ENCODE measurements at places on chromosomes 13 and 19.

DNA sequence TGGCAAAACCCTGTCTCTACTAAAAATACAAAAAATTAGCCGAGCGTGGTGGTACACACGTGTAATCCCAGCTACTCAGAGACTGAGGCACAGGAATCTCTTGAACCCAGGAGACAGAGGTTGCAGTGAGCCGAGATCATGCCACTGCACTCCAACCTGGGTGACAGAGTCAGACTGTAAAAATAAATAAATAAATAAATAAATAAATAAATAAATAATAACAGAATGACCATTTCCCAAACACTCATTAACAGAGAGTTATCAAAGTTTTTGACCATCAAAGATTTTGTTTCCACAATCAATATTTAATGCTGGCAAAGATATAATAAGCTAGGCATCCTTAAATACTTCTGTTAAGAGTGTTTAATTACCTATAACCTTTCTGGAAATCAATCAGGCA, 299.4 kb downstream of the KCTD12 start:
- no peak for DNase-seq

- DNase-seq: no peak
Observed at GRCh38 chr13:114112826-114113322, 19.5 kb downstream of the RASA3 start.

DNA sequence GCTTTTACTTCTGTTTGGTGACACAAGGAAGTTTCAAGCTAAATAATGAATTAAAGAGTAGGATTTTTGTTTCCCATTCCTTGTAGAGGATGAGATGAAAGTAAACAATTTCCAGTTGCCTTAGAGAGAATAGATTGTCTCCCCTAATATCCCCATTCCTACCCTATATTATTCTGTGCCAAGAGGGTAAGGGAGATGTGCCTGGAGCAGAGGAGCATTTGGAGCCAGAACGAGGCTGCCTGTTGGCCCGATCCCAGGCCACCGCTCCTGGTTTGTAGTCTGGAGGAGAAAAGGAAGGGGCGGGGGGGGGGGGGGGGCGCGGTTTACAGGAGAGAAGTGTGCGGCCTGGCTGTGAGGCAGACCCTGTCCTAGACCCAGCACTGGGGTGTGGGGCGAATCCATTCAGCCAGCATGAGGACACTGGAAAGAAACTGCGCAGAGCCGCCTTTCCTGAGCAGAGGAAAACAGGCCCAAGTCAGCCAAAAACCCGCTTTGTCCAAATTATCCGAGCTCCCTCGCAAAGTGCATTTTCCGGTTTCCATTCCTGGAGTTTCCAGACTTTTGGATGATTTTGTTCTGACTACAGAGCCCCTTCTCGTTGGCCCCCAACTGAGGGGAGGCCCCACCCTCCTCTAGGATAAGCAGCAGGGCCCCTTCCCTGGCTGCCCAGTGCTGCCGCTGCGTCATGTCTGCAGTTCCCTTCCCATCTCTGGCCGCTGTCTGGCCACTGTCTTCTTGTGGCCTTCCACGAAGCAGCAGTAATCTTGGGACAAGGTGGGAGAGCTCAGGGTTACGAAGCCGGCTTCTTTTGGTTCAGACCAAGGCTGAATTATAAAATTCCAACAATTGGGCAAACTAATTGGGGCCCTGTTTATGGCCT, 23.0 kb downstream of the NFIX start:
- peak; percentile 81 for DNase-seq

- no peak for DNase-seq
Observed at GRCh38 chr19:12314553-12314952, 18.9 kb downstream of the ZNF563 start.

DNA sequence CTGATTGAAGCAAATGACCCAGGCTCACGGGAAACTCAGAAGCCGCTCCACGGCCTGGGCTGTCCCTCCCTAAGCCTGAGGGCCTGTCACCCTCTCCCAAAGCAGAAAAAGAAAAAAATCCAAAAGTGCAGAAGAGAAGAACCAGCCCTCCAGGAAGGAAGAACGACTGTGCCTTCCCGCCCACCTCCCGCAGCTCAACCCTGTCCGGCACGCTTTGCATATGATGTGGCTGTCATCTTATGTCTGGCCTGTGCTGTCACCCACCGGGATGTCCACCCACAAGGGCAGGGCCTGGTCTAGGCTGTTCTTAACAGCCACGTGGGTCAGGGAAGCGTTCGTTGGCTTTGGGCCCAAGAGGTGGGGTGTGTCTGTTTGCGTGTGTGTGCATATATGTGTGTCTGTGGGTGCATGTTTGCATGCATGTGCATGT, 13.7 kb downstream of the ZBTB7A start:
- no peak for DNase-seq

DNA sequence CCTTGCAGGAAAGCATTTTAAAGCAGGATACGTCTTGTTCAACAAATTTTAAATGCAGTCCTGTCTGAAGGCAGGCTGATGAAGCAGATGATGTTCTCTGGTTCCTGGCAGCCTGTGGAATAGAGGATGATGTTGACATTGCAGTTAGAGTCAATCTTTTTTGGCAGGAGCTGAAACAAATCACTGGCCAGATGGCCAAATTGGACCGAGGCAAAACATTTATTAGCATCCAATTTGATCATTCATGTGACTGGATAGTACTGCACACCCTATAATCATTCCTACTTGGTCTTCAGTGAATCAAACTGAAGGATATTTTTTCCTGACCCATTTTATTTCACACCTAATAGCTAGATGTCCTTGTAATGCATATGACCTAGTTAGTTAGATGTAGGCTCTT, 172.2 kb upstream of the SLC10A2 start:
- DNase-seq: no peak

DNA sequence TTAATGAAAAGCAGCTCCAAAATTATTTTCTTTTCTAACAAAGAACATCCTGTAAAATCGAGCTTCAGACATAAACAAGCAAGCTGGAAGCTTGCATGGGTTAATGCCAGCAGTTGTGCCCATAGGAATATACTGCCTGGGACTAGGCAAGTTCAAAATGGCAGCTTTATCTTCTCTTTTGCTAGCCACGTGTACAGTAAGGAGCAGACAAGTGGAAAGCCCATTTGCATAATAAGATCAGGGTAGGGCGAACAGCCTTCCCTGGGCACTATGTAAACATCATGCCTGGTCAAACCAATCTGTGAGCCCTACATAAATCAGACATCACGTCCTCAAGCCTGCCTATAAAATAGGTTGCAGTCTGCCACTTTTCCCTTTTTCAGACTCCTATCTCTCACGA, 489.7 kb downstream of the RFC3 start:
- no peak for DNase-seq

- DNase-seq: no peak
Observed at GRCh38 chr13:47621931-47622330, 379.1 kb downstream of the SUCLA2 start.

- peak; percentile 30 for DNase-seq
Observed at GRCh38 chr13:42211704-42212464, 60.1 kb upstream of the AKAP11 start.

- DNase-seq: no peak
Observed at GRCh38 chr19:48353677-48354076, 10.1 kb downstream of the TMEM143 start.

- DNase-seq: no peak
Observed at GRCh38 chr19:16441661-16442162, 30.1 kb downstream of the EPS15L1 start.

GRCh38 chr13:107211073-107211472, 643.1 kb upstream of the ARGLU1 start:
- DNase-seq: peak; percentile 87

- no peak for DNase-seq
Observed at GRCh38 chr19:17969096-17969792, 2.3 kb downstream of the KCNN1 start.

DNA sequence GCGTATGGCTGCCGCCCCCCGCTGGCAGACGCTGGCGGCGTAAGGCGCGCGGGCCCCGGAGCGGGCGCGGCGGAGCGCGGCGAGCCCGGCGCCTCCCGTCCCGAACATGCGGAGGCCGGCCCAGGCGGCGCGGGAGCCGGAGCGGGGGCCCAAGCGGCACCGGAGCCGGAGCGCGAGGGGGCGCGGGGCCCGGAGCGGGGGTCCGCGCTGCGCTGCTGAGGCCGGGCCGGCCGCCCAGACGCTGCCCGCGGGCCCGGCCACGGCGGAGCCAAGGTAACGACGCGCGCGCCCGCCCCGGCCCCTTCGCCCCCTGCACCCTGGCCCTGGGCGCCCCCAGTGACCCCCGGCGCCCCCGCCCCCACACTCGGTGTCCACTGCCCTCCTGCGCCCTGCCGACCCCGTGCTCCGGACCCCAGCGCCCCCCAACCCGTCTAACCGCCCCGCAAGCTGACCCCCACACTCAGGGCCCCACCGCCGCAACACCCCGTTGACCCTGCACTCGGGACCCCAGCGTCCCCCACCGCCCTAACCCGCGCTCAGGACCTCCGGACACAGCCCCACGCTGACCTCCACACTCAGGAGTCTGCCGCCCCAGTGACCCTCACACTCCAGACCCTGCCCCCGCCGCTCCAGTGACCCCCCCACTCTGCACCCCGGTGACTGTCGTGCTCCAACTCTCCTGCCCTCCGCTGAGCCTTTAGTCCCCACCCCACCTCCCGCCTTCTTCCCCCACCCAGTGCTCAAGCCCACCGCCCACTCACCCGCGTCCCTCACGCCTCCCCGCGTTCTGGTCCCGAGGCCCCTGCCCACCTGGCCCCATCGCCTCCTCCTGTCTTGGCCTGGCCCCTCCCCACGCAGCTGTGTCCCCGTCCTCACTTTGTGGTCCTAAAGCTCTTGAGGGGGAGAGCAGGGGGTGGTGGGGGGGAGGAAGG, at the start of gene CSNK1G2:
TSS of gene CSNK1G2 (plus strand) at position 27 of the 932 bp plus-strand sequence. CDS start 28,601 bp downstream, outside the sequence.
- DNase-seq: no peak

DNA sequence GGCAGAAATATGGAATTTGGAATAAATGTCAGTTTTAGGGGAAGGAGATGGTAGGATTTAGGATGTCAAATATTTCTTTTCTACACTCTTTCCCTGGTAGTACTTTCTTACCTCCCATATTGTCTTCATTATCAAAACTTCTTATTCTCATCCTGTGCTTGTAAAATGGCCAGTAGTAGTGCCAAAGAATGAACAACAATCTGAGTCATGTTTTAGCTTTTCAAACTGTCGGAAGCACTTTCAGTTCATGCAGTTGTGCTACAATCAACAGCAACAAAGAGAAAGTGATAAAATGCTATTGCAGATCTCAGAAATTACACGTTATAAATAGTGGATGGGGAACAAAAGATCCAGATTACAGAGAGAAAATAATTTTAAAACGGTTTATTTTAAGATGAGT, 193.7 kb upstream of the RXFP2 start:
- DNase-seq: peak; percentile 20

DNA sequence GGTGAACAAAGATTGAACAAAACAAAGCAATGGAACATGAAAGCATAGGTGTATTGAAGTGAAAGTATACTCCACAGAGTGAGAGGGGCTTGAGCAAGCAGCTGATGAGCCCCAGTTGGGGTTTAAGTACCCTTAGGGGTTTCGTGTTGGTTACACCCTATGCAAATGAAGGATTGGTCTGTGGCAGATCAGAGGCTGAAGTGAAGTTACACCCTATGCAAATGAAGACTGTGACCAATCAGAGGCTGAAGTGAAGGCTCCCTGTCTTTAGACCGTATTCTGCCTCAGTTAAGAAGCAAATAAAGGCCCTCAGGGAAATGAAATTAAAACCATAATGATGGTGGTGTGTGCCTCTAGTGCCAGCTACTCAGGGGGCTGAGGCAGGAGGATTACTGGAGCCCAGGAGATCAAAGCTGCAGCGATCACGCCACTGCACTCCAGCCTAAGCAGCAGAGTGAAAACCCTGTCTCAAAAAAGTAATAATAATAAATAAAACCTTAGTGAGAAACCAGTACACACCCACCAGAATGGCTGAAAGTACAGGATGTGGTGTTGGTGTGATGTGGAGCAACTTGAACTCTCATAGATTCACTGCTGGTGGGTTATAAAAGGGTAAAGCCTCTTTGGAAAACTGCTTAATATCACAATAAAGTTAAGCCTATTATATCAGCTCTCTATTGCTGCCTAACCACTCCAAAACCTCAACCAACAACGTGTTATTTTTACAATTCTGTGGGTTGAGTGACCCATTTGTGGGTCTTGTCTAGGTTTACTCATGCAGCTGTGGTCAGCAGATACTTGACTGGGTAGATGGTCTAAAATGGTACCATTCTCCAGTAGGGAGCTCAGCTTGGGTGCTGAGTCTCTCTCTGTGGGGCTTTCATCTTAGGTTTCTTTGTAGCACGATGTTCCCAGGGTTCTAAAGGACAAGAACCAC, 12.8 kb upstream of the UPF3A start:
- DNase-seq: no peak

GRCh38 chr19:47348819-47349795, at the start of gene DHX34:
Gene DHX34 (plus strand): TSS chr19:47349315. CDS start chr19:47353031, 3,716 bp downstream.
- peak; percentile 99 for DNase-seq

DNA sequence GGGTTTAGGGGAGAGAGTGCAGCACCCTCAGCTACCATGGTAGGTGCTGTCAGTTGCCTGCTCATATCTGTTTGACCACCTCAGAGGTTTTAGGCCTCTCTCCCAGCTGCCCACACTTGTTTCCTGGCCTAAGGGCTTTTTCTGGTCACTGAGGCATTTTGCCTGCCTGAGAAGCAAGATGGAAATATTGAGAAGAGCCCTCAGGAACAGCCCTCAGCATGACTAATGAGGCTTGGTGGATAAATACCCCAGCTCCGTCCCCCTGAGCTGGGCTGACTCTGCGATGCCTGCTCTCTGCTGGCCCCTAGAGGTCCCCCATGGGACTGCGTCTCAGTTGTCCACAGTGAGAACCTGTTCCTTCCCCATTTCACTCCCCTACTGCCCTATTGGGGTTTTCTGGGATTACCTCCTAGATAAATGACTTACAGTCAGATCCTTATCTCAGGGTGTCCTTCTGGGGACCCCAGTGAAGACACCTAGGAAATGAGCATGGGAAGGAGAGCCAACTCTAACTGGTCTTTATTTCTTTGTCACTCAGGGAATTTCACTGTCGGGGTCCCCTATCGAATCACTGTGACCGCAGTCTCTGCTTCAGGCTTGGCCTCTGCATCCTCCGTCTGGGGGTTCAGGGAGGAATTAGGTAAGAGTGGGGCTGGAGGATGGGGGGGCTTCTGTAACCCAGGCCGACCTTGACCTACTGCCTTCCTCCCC, 13.3 kb downstream of the PALM3 start:
- no peak for DNase-seq

- DNase-seq: no peak
Observed at GRCh38 chr19:3496392-3497273, 3.8 kb downstream of the DOHH start.

- no peak for DNase-seq
Observed at GRCh38 chr13:106814463-106814862, 246.5 kb upstream of the ARGLU1 start.

DNA sequence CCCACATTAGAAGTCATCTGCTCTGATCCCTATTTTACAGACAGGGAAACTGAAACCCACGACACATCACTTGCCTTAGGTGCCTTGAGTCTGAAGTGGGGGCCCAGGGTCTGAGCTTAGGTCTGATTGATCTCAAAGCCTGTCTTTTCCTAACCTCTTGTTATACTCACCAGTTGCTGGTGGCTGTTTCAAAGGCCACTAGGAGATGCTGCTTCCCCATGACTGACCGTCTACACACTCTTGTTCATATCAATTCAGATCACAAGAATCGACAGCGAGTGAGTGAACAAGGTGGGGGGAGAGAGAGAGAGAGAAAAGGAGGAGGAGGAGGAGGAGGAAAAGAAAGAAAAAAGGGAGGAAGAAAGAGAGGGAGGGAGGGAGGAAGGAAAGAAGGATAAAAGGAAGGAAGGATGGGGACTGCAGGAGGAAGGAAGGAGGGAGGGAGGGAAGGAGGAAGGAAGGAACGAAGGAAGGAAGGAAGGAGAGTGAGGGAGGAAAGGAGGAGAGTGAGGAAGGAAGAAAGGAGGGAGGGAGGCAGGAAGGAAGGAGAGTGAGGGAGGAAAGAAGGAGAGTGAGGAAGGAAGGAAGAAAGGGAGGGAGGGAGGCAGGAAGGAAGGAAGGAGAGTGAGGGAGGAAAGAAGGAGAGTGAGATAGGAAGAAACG, 3.3 kb downstream of the OR10H1 start:
- DNase-seq: no peak

GRCh38 chr19:33821871-33822270, 25.2 kb downstream of the KCTD15 start:
- no peak for DNase-seq

Measured in lung (tissue), 17 donors.